Skin of body (tissue), 3 donors: ENCODE measurements at places on chromosomes 11 and 22.

GRCh38 chr11:100562128-100562527 lies 125.0 kb upstream of the ARHGAP42 start:
- DNase-seq, result peak; percentile 29

- peak; percentile 10 for DNase-seq
Measured at GRCh38 chr11:110921742-110922521, 209.7 kb upstream of the ARHGAP20 start.

GRCh38 chr11:123357990-123358827 lies 71.9 kb upstream of the GRAMD1B start:
- no peak for DNase-seq

- DNase-seq, result no peak
Measured at GRCh38 chr11:106420686-106421085, 343.2 kb downstream of the AASDHPPT start.

GRCh38 chr11:122478986-122479385 lies 176.5 kb upstream of the UBASH3B start:
- DNase-seq, result no peak

- DNase-seq, result no peak
Measured at GRCh38 chr11:119863851-119864601, 135.0 kb upstream of the NECTIN1 start.

DNA sequence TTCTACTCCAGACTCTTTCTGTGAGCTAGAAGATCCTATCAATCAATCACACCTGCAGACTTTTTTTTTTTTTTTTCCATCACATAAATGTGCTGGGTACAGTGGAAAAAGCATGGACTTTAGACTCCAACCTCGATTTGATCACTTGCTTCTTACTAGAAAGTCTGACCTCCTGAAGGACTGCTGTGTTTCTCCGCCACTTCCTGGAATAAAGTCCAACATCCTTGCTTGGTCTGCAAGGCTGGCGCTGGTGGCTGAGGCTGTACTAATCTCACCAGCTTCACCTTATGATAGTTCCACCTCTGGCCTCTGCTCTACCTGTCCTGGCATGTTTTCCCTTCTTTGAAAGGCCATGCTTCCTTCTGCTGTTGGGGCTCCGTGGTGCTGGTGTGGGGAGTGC lies 60.9 kb upstream of the SESN3 start:
- DNase-seq, result no peak

DNA sequence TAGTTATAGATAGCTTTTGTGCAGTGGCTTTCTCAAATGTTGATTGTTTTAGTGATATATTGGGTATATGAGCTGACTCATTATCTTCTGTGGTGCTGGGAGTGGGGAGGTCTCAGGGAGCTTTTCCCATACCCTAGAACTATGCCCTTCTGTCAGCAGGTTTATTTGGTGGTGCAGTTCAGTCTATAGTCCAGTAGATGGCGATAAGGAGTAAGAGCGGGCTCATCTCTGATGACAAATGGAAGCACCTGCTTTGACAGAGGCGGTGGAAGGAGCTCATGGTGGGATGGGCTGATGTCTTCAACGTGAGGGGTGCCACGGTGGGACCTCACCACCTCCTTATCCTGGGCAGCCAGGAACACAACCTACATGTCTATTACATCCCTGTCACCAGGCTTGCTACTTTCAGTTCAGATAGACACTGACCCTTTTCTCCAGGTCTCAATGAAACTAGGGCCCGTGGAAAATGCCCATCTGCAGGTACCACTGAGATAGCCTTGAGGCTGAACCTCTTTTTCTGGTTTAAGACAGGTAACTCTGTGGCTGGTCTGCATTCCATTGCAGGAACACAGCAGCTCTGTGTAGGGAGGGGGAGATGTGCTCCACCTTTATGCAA lies 13.0 kb upstream of the OR6A2 start:
- DNase-seq, result no peak

GRCh38 chr22:36405671-36406538 lies 18.1 kb upstream of the MYH9 start:
- no peak for DNase-seq

- DNase-seq, result peak; percentile 96
Measured at GRCh38 chr11:111819161-111819828, 52.1 kb downstream of the ALG9 start.

- no peak for DNase-seq
Measured at GRCh38 chr11:44966694-44967093, 16.0 kb upstream of the TP53I11 start.

DNA sequence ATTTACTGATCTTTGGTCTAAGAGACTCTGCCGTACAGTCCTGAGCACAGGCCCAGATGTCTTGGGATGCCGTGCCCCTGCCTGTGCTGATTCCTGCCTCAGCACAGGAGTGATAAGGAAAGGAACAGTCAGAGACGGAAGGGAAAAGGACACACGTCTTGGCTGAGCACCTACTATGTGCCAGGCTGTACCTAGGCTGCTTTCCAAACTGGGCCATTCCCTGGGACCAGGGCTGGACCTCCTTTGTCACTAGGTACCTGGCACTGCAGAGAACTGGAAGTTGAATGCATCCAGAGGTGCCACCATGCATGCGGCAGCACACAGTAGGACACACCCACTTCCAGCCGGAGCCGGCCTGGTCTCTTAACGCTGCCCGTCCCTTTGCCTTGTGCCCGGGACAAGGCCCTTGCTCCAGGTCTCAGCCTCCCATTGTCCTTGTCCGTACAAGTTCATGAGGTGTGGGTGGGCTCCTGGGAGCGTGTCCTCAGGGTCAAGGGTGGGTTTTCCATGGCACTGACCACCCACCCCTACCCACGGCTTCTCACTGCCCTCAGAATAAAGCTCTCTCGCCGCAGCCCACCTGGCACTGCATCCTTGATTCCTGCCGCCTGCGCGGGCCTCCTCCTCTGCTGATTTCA lies 1.1 kb upstream of the SSTR3 start:
- no peak for DNase-seq

- DNase-seq, result no peak
Measured at GRCh38 chr11:13169709-13170108, 107.9 kb upstream of the BMAL1 start.
